ENCODE measurements at places on chromosomes 3 and 15. TPM values are rescaled to one million over a fixed set of nuclear protein-coding genes. Genes with fewer than 3 reads are reported as not detected.

- H3K36me3 ChIP-seq = no peaks in the 10 kb centered on the region
- peaks cover 70% of the 10 kb centered on the region for H3K4me1 ChIP-seq
- H3K4me3 ChIP-seq = no peak overlapping the region
- 0 out of 2 replicates have a peak, but pooled peaks cover 1% of the 10 kb centered on the region for H3K27me3 ChIP-seq
These were observed 59.2 kb upstream of the KLF13 start for GRCh38 chr15:31267161-31268107.

- H3K4me3 ChIP-seq = no peak overlapping the region
- no peak for DNase-seq
- H3K27me3 ChIP-seq = no peaks in the 10 kb centered on the region
- H3K36me3 ChIP-seq = no peaks in the 10 kb centered on the region
These were observed 231.4 kb downstream of the TIGIT start for GRCh38 chr3:114525278-114525677.

- H3K4me1 ChIP-seq = no peaks in the 10 kb centered on the region
- no peak overlapping the region for H3K27ac ChIP-seq
- no peaks in the 10 kb centered on the region for H3K36me3 ChIP-seq
- H3K4me3 ChIP-seq = no peak overlapping the region
These were observed 103.1 kb downstream of the OTOL1 start for GRCh38 chr3:161599697-161600096.

GRCh38 chr3:9889405-9889804 lies 1.0 kb upstream of the JAGN1 start:
- no peak overlapping the region for H3K4me3 ChIP-seq
- no peak for DNase-seq
- peaks cover 3% of the 10 kb centered on the region for H3K36me3 ChIP-seq
- no peaks in the 10 kb centered on the region for H3K27me3 ChIP-seq

- no peak for DNase-seq
- no peak overlapping the region for H3K27ac ChIP-seq
- no peaks in the 10 kb centered on the region for H3K27me3 ChIP-seq
These were observed 90.8 kb downstream of the NEO1 start for GRCh38 chr15:73142802-73143762.

DNA sequence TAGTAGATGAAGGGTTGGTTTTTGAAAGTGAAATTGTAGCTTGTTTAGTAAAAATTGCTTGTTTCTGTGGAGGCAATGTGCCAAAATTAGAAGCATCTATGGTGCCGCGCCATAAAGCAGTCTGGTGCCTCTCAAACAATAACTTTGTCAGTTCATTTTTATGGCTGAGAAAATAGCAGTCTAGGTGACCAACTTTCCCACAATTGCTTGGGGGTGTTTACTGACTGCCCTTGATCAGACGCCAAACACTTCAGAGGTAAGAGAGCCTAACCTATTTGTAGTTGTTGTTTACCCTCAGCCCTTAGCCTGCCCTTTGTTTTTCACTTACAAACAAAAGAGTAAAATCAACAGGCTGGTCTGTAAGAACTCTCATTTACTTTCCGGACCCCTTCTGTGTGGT lies 174.5 kb downstream of the FNDC3B start:
- H3K27me3 ChIP-seq = no peaks in the 10 kb centered on the region
- H3K4me3 ChIP-seq = no peak overlapping the region

DNA sequence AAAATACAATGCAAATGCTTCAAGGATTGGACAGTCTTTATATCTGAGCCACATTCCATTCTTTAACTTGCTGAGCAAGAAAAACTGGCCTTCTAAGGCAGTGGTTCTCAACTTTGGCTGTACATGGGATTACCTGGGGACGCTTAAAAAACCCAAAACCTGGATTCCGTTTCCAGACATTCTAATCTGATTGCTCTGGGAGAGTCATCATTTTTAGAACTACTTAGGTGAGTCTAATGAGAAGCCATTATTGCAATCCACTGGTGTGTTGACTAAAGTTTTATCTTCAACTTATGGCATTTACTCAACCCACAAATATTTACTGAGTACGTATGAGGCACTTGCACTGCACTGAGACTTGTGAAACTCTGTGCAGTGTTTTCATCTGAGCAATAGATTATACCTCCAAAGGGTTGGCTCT lies 195.7 kb upstream of the ATP11B start:
- H3K4me1 ChIP-seq = no peaks in the 10 kb centered on the region
- no peak overlapping the region for H3K4me3 ChIP-seq
- no peak for DNase-seq
- H3K36me3 ChIP-seq = no peaks in the 10 kb centered on the region
- H3K27me3 ChIP-seq = no peaks in the 10 kb centered on the region

- no peaks in the 10 kb centered on the region for H3K27me3 ChIP-seq
- H3K4me3 ChIP-seq = no peak overlapping the region
- H3K4me1 ChIP-seq = peaks cover under 1% of the 10 kb centered on the region
- no peak for DNase-seq
- H3K36me3 ChIP-seq = no peaks in the 10 kb centered on the region
- H3K27ac ChIP-seq = no peak overlapping the region
These were observed 34.4 kb downstream of the PPARG start for GRCh38 chr3:12323237-12323636.

GRCh38 chr3:175295248-175296130 lies 436.4 kb downstream of the NAALADL2 start:
- H3K4me3 ChIP-seq = no peak overlapping the region
- H3K27ac ChIP-seq = no peak overlapping the region
- no peaks in the 10 kb centered on the region for H3K36me3 ChIP-seq
- no peaks in the 10 kb centered on the region for H3K27me3 ChIP-seq
- DNase-seq = no peak
- H3K4me1 ChIP-seq = no peaks in the 10 kb centered on the region

GPR149 gene
- not detected for total RNA-seq

INKA1 gene
- total RNA-seq = not detected

Data from HepG2 (cell line).